ENCODE measurements at places on chromosomes 16 and 17. TPM values are rescaled to one million over a fixed set of nuclear protein-coding genes. Genes with fewer than 3 reads are reported as not detected.
A peak's percentile ranks its signal among the peaks of the same experiment; 100 is the strongest.

Gene PPP1R1B
- 0.36 TPM for total RNA-seq

Gene HBQ1
- not detected for total RNA-seq

Gene UTS2R
- 1.4 TPM for total RNA-seq

Gene ARHGAP23
- total RNA-seq, result 60.8 TPM

GRCh38 chr17:38673707-38674013 is 1.1 kb downstream of the EPOP start:
- peak; percentile 22 for DNase-seq
- peaks cover 72% of the 10 kb centered on the region for H3K27me3 ChIP-seq
- no peaks in the 10 kb centered on the region for H3K36me3 ChIP-seq
- peak overlapping the region; percentile 76 for H3K4me3 ChIP-seq
- H3K4me1 ChIP-seq, result peaks cover 36% of the 10 kb centered on the region
- H3K27ac ChIP-seq, result no peak overlapping the region

DNA sequence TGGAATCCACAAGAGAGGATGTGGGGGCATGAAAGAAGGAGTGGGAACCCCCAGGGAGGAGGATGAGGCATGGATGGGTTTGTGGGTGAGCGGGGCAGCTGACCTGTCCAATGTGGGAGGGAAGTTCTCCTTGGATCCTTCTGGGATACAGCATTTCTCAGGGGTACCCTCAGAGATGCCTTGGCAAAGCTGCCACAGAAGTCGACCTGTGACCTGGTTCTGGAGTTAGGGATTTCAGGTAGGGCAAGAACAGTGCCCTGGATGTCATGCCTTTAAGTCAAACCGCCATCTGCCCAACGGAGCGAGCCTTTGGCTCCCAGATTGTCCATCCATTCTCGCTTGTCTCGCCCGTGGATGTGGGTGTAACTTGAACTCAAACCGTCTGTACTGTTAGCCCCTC is 30.0 kb downstream of the WSCD1 start:
- no peak overlapping the region for H3K27ac ChIP-seq
- H3K27me3 ChIP-seq, result no peaks in the 10 kb centered on the region
- no peak for DNase-seq
- peaks cover 33% of the 10 kb centered on the region for H3K4me1 ChIP-seq
- H3K4me3 ChIP-seq, result no peak overlapping the region
- no peaks in the 10 kb centered on the region for H3K36me3 ChIP-seq

DNA sequence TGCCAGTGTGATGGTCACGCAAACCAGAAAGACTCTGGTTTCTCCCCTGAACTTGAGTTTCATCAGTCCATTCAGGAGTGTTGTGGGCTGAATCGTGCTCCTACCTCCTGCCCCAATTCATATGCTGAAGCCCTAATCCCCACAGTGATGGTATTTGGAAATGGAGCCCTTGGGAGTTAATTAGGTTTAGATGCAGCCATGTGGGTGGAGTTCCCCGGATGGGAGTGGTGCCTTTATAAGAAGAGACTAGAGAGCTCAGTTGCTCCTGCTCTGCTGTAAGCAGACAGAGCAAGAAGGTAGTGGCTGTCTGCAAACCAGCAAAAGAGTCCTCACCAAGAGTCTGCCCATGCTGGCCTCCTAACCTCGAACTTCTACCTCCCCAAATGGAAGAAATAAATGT is 160.3 kb upstream of the DYNLRB2 start:
- no peaks in the 10 kb centered on the region for H3K36me3 ChIP-seq
- peaks cover 45% of the 10 kb centered on the region for H3K27me3 ChIP-seq
- H3K4me3 ChIP-seq, result no peak overlapping the region
- no peak for DNase-seq

- peaks cover 18% of the 10 kb centered on the region for H3K36me3 ChIP-seq
- DNase-seq, result peak; percentile 60
- no peaks in the 10 kb centered on the region for H3K27me3 ChIP-seq
- peak overlapping the region; percentile 91 for H3K4me3 ChIP-seq
- H3K4me1 ChIP-seq, result peaks cover 56% of the 10 kb centered on the region
Measured at GRCh38 chr17:64146418-64147109, 16.6 kb upstream of the ERN1 start.

- H3K36me3 ChIP-seq, result no peaks in the 10 kb centered on the region
- H3K27me3 ChIP-seq, result no peaks in the 10 kb centered on the region
- no peaks in the 10 kb centered on the region for H3K4me1 ChIP-seq
- DNase-seq, result no peak
Measured at GRCh38 chr16:53561101-53561888, 58.3 kb upstream of the AKTIP start.

DNA sequence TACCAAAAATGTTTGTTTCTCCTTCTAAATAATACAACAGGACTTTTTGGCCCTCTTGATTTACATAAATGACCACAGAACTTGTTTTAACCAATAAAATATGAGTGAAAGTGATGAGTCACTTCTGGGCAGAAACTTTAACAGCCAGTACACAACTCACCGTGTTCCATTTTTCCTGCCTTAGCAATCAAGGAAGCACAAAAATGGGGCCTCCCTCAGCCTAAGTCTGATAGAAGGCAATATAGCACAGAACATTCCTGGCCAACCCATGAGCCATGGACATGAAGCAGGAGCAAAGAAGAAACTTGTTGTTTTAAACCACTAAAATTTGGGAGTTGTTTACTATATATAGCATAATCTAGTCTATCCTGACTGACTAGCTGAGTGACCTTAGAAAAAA is 61.1 kb upstream of the MTMR4 start:
- H3K27ac ChIP-seq, result no peak overlapping the region
- H3K36me3 ChIP-seq, result no peaks in the 10 kb centered on the region
- no peak for DNase-seq
- no peaks in the 10 kb centered on the region for H3K27me3 ChIP-seq

DNA sequence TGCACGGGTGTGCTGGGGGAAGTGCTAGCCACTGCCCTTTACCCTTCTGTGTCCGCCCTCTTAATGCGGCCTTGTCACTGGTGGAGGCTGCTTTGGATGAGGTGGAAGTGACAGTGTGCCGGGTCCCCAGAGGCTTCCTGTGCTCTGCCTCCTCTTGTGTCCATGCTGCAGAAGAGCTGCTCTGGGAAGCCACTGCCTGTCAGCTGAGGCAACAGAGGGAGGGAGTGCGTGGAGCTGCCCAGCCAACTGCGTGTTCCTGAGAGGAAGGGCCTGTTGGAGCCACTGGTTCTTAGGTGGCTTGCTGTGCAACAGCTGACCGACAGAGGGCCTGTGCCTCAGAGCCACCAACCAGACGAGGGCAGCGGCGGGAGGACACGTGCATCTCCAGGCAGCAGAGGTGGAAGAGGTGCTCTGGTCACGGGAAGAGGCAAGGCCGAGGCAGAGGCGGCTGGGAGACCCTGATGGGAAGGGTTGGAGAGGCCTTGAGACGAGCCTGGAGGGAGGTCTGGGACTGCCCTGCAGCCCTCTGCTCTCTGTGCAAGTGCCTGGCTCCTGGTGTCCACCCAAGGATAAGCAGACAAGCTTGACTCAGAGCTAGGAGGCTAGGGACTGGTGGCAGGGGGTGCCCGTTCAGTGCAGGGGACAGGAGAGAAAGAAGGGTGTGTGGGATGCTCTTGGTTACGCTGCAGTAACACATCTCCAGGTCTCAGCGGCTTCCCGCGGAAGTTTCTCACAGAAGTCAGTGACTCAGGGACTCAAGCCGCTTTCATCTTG is 25.4 kb downstream of the B9D1 start:
- no peak overlapping the region for H3K4me3 ChIP-seq
- DNase-seq, result peak; percentile 36
- peaks cover 38% of the 10 kb centered on the region for H3K4me1 ChIP-seq
- H3K36me3 ChIP-seq, result peaks cover 28% of the 10 kb centered on the region
- H3K27me3 ChIP-seq, result no peaks in the 10 kb centered on the region

- peaks cover 21% of the 10 kb centered on the region for H3K27me3 ChIP-seq
- peak overlapping the region; percentile 98 for H3K4me3 ChIP-seq
- H3K4me1 ChIP-seq, result peaks cover 68% of the 10 kb centered on the region
- peak overlapping the region; percentile 90 for H3K27ac ChIP-seq
- peak; percentile 36 for DNase-seq
Measured at GRCh38 chr16:67158637-67159600, 790 bp downstream of the TRADD start.

Measured in left ventricle myocardium inferior (tissue), 1 donor.